ENCODE measurements at places on chromosomes 5 and 9.

DNA sequence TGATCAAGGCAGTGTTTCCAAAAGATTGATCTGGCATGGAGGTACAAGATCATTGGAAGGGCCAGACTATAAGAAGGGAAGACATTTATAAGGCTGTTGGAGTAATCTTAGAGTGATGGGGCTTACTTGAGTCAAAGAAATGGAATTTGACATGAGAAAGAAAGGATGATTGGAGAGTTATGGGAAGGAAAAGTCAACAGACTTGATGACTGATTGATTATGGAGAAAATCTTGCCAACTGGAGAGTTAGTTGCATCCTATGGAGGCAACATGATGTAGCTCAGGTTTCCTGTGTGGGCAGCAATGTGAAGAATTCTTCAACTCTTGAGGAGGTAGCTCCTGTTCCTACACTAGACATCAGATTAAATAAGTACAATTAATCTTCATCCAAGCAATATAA lies 10.9 kb upstream of the MAST4 start:
- DNase-seq = no peak

DNA sequence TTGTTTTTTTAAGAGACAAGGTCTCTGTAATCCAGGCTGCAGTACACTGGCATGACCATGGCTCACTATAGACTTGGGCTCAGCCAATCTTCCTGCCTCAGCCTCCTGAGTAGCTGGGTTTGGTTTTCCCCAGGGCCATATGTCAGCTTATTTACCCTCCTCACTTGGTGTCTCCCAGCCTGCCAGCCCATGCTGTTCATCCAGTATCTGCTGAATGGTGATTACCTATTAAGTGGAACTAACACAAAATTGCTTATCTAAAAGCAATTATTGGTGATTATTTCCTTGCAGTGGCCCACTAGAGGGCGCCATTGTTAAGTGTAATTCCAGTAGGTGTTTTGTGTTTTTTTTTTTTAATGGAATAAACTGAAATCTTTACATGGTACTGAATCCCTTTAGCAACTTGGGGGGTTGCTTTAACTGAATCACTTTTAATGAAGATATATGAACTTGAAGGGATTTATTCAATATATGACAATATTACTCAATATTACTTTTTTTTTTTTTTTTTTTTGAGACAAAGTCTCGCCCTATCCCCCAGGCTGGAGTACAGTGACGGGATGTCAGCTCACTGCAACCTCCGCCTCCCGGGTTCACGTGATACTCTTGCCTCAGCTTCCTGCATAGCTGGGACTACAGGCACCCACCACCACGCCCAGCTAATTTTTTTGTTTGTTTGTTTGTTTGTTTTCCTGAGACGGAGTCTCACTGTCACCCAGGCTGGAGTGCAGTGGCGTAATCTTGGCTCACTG lies 13.8 kb downstream of the EXOSC2 start:
- peak; percentile 62 for DNase-seq

DNA sequence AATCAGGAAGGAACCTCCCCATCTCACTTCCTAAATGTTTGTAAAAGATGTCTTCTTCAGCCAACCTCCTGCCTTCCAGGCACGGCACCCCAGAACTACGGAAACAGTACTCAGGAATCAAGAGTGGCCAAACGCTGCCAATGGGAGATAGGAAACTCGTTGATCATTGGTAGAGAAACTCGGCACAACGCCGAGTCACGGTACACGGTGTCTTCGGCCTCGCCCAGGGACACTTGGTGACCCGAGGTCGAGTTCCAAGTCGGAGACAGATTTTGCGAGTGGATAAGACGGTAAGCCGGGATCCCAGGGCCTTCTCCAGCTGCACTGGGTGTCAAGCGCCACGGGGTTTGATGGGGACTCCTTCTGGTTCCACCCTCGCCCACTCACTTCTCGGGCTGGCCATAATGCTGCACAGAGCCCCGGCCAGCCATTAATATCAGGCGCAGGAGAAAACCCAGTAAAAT lies 343 bp downstream of the KIAA0825 start:
- DNase-seq = peak; percentile 1

DNA sequence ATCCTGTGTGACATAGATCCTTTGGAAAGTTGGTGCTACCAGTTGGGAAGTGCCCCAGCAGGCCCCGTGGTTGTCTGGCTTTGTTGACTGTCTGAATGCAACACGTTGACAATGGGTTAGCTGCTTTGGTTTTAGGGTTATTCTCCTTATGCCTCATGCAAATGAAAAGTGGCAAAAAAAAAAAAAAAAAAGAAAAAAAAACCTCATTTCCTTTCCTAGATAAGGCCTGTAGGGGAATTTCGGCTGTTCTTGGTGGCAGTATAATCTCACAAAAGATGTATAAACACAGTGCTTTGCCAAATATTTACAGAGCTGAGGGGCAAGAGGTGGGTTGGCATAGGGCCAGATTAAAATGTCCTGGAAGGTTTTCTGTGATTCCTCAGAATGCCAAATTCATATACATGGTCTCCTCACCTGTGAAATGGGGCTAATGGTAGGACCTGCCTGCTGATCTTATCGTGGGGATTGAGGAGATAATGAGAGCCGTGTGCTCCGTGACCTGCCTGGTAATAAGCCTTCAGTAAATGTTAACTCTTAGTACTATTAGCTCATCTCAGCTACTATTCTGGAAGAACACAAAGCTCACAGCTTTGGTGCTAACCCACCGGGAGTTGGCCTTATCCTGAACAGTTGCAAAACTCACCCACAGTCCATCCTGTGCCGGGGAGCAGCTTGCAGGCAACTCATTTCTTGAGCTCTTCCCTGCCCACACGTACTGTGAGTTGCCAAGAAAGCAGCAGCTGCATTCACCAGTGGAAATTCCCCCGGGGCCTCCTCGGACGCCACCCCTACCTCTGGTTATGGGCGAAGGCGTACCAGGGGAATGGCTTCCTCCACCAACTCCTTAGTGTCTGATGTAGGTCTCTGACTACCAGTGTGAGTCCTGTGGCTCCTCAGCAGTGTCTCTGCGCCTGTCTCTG lies 220.3 kb downstream of the NR3C1 start:
- peak; percentile 19 for DNase-seq

DNA sequence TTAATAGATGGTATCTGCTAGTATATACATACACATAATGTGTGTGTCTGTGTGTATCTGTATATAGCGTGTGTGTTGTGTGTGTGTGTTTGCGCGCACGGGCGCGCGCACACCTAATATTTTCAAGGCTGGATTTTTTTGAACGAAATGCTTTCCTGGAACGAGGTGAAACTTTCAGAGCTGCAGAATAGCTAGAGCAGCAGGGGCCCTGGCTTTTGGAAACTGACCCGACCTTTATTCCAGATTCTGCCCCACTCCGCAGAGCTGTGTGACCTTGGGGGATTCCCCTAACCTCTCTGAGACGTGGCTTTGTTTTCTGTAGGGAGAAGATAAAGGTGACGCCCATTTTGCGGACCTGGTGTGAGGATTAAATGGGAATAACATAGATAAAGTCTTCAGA lies 757 bp downstream of the FXN start:
- DNase-seq = no peak

DNA sequence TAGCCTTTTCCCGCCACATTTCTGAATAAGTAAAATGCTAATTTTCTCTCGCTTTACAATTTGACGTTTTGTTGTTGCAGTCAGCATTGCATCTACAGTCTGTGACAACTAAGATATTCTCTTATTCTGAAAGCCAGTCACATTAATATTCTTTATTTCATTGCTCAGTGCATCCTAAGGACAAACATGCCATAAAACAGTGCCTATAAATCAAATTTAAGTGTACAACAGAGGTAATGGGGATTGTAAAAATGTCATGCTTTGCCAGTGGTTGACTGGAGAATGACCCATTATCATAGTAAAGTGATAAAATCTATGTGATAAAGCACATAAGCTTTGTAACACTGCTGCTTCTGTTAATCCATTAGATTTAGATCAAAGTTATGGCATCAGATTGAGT lies 1850.0 kb upstream of the ACO1 start:
- DNase-seq = no peak

GRCh38 chr5:143886651-143887638 lies 75.0 kb downstream of the HMHB1 start:
- no peak for DNase-seq

DNA sequence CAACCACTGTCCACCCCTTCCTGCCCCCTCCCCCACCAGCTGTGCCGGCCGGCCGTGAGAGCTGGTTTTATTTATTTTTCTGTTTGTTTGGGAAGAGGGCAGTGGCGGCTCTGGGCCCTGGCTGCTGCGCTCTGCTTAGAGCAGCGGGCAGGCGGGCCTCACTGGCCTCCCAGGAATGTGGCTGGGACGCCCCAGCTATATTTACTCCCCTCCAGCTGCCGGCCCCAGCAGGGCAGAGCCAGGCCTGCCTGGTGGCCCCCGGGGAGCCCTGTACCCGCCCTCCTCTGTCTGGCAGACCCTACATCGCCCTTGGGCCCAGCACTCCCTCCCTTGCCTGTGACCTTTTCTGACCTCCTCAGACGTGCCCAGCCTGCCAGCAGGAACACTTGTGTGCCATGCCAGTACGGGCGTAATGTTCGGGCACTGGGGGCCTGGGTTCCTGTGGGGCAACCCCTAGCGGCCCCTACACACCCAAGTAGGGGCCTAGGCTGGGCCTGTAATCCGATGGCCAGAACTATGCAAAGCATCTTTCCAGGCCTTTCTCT lies 7.7 kb downstream of the CXXC5 start:
- no peak for DNase-seq

GRCh38 chr5:17882760-17883488 lies 248.7 kb downstream of the TAF11L14 start:
- no peak for DNase-seq

DNA sequence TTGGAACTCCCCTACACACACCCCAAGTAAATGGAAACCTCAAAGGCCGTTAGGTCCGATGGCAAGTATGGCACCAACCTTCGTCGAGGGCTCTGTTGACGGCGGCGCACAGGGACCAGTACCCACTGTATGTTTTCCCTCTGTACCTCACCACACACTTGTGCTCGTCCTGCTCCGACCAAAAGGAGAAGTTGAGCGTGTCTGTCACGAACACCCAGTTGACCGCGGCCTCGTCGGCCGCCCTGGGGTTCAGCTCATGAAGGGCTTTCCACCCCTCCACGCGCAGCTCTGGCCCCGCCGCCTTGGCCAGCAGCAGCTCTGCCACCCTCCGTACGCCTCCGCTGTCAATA lies 24.0 kb downstream of the HNRNPK start:
- DNase-seq = no peak

DNA sequence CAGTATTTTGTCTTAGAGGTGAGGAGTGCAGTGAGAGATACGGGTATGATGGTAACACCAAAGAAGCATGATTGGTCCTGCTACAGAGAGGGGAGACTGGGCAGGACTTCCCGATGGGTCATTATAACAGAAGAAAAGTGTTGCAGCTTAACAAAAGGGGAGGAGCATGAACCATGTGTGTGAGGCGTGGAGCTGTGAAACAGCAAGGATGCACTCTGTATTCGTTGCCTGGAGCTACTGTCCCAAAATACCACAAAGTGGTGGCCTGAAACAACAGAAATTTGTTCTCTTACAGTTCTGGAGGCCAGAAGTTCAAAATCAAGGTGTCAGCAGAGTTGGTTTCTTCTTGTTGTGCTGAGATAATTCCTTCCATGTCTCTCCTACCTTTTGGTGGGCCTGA lies 59.4 kb upstream of the GRHPR start:
- no peak for DNase-seq
